Osteocyte (in vitro differentiated cells): ENCODE measurements at places on chromosomes 5 and 9. TPM values are rescaled to one million over a fixed set of nuclear protein-coding genes. Genes with fewer than 3 reads are reported as not detected.

- H3K27me3 ChIP-seq = no peaks in the 10 kb centered on the region
- H3K27ac ChIP-seq = no peak overlapping the region
- no peaks in the 10 kb centered on the region for H3K4me1 ChIP-seq
- no peak for DNase-seq
- no peak overlapping the region for H3K4me3 ChIP-seq
Measured at GRCh38 chr5:109247986-109248385, 161.8 kb downstream of the PJA2 start.

DNA sequence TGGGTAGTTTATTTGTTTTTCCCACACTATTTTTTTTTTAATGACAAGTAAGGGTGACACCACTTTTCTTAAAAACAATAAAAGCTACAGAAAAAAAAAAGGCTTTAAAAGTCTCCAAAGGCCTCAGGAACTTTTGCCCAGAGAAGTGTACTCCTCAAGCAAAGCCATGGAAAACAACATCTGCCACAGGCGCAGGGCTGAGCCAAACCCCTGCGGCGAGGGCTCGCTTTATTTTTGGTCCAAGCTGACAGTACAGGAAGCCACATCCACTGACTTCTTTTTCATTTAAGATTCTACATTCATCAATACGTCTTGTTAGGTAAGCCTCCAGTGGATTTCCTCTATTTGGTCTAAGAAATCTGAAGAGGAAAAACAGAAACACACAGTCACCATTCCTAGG lies 51.9 kb upstream of the IFNK start:
- peak overlapping the region; percentile 45 for H3K27ac ChIP-seq
- DNase-seq = no peak
- peaks cover 53% of the 10 kb centered on the region for H3K4me1 ChIP-seq

GRCh38 chr9:72365525-72366256 lies 683 bp upstream of the ZFAND5 start:
- peak overlapping the region; percentile 83 for H3K4me3 ChIP-seq
- peaks cover 24% of the 10 kb centered on the region for H3K4me1 ChIP-seq
- H3K36me3 ChIP-seq = peaks cover 15% of the 10 kb centered on the region
- H3K27ac ChIP-seq = peak overlapping the region; percentile 100
- peak; percentile 92 for DNase-seq

- no peak overlapping the region for H3K4me3 ChIP-seq
- no peaks in the 10 kb centered on the region for H3K27me3 ChIP-seq
- DNase-seq = no peak
- H3K27ac ChIP-seq = no peak overlapping the region
Measured at GRCh38 chr5:98905857-98906688, 22.7 kb downstream of the CHD1 start.

GRCh38 chr5:172274951-172275753 lies 8.4 kb downstream of the UBTD2 start:
- peak overlapping the region; percentile 44 for H3K27ac ChIP-seq
- no peak overlapping the region for H3K4me3 ChIP-seq
- peaks cover 20% of the 10 kb centered on the region for H3K36me3 ChIP-seq
- no peak for DNase-seq
- no peaks in the 10 kb centered on the region for H3K27me3 ChIP-seq

GARIN3 gene
- not detected in 2 replicates for total RNA-seq

TRIP13 gene
- total RNA-seq = 4.1 and 6.9 TPM in 2 replicates

AGXT2 gene
- not detected in 2 replicates for total RNA-seq

CKMT2 gene
- total RNA-seq = not detected in 2 replicates
